Neural crest cell (in vitro differentiated cells): ENCODE measurements at places on chromosomes 2 and 18.
A peak's percentile ranks its signal among the peaks of the same experiment; 100 is the strongest.

DNA sequence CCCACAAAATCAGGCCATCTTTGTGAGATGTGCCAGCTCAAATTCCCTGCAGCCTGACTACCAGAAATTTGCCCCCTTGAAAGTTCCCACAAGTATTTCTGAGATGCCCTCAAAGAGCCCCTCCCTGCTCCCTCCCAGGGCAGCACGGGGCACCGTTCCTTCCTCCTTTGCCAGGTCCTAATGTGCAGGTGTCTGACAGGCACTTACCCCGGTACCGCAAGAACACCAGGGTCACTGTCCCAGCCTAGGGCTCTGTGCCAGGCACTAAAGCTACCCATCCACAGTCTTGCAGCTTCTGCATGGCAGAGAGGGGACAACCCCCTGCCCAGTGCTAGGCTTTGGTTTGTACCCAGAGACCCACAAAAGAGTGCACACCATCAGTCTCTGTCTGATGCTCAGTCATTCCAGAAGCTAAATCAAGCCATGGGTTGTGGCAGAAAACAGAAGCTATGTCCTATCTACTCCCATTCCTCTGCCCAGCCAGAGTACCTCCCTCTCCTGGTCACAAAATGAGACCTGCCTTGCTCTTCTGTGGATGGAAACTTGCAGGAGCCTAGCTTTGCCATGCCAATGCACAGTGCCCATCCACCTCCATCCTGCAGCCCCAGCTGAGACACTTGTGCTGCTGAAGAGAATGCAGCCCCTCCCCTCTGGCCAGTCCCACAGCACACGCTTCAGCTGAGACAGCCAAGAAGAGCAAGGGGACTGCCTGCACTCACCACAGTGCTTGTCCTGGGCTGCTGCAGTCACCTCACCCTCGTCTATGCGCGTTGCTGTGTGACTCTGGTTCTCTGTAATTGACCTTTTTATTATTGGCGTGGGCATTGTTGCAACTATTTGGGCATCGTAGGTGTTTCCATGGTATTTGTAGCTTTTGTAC is 48.7 kb downstream of the INPP5D start:
- DNase-seq = no peak

- DNase-seq = no peak
Observed at GRCh38 chr2:233371641-233372040, 17.3 kb downstream of the DGKD start.

DNA sequence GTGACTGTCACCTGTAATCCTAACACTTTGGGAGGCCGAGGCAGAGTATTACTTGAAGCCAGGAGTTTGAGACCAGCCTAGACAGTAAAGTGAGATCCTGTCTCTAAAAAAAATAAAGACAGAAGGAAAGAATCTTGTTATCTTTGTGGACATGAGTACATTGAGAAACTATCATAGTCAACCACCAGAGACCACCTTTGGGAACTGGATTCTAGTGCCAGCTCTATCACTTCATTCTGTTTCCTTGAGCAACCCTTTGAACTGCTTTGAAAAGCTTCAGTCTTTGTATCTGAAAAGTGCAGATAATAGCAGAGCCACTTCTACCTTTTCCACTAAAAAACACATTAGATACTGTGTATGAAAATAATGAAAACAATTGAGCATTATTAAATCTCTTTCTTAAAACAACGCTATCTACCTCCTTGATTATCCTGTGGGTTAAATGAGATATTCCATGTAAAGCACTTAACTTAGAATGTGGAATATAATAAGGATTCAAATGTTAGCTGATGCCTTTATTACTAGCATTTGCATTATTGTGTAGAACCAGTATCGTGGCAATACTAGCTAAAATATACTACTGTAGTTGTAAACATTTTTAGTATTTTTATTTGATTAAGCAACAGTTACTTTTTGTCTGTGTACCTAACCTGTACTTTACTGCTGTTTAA is 8.8 kb downstream of the GORASP2 start:
- DNase-seq = no peak

- no peak for DNase-seq
Observed at GRCh38 chr18:62566199-62566598, 43.4 kb downstream of the ZCCHC2 start.

DNA sequence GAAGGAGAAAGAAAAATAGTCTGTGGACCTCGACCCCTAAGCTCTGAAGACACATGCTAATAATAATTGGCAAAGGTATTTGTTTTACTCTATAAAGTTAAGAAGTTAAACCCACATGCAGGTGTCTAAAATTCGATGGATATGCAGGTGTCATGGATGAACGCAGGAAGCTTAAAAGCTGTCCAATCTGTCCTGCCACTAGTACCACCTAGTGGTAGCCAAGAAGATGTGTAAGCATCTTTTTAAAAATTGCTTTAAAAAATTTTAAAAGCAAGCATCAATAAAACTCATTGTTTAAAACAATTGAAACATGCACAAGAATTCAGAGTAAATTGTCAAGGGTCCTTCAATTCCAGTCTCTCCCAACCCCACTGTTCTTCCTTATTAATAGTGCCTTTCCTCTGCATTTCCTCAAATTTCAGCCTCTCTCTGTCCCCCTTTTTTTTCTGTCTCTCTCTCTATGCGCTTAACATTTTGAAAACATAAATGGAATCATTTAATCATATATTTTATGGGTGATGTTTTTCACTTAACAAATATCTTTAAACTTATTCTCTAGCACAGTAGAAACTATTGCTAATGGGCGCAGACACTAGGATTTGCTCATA is 30.6 kb upstream of the PPP3R1 start:
- DNase-seq = no peak

DNA sequence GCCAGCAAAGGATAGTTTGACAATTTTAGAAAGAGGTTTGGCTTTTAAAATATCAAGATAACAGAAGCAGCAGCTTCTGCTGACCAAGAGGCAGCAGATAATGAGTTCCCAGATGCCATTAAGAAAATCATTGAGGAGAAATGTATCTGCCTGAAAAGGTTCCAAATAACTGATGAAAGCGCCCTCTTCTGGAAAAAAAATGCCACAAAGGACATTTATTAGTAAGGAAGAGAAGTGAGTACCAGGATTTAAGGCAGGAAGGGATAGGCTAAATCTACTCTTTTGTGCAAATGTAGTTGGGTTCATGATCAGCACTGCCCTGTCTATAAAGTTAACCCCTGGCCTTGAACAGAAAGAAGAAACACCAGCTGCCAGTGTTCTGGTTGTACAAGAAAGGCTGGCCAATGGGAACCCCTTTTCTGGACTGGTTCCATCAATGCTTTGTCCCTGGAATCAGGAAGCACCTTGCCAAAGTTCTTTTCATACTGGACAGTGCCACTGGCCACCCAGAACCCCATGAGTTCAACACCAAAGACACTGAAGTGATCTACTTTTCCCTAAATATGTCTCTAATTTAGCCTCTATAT is 40.6 kb downstream of the DHX57 start:
- peak; percentile 25 for DNase-seq

DNA sequence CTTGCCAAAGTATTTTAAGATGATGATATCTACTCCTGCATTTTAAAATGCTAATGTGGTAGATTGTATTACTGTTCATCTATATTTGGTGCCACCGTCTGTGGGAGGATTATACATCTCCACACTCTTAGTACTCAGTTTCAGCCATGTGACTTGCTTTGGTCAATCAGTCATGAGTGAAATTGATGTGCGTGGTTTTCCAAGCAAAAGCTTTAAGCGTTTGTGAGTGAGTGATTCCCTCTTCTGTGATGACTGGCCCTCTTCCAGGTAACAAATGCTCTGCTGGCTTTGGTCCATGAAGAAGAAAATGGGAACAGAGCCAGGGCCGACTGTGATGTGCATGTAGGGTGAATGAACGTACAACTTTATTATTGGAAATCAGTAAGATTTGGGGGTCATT is 330.4 kb downstream of the LPIN1 start:
- no peak for DNase-seq

DNA sequence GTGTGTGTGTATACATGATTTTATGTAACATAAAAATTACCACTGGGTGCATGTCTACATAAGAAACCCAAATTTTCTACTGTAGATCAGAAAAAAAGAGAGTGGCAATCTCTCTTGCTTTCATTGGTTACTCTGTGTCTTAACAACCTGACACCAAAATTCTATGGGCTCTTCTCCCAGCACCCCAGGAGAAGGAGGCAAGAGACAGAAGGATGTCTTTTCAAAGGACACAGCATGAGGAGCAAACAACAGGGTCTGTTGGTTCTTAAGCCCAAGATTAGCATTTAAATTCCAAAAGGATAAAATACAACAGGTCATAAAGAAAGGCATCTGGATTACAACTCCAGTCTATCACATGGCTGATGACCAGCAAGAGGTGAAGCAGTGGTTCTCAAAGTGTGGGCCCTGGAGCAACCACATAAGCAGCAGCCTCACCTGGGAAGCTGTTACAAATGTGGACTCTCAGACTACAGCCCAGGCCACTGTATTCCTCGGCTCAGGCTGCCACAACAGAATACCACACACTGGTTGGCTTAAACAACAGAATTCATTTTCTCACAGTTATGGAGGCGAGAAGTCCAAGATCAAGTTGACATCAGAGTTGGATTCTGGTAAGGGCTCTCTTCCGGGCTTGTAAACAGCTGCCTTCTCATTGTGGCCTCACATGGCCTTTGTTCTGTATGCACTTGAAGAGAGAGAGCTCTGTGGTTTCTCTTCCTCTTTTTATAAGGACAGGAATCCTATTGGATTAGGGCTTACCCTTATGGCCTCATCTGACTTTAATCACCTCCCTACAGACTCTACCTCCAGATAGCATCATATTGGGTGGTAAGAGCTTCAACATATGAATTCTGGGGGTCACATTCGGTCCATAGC is 79.8 kb upstream of the RNF152 start:
- DNase-seq = no peak

DNA sequence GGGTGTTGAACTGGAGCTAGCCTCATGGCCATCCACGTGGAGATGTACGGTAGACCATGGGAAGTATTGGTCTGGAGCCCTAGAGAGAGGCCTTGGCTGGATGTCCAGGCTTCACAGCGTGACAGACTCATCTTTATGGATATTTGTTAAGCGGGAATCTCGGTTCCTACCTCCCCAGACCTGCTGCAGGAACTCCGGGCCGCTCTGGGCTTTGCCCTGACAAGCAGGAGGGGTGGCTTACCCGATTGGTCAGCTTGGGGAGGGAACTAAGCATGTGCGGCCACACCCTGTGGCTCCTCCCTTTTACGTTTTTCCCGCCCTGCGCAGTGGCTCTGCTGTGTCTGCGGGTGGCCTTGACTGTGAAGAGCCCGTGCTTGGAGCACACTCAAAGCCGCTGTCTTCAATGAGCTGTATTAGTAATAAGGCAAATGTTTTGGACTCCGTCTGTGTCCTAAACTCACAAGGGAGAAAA is 52.3 kb downstream of the PAPOLG start:
- DNase-seq = no peak

GRCh38 chr2:98734162-98734561 is 3.2 kb upstream of the MGAT4A start:
- no peak for DNase-seq

DNA sequence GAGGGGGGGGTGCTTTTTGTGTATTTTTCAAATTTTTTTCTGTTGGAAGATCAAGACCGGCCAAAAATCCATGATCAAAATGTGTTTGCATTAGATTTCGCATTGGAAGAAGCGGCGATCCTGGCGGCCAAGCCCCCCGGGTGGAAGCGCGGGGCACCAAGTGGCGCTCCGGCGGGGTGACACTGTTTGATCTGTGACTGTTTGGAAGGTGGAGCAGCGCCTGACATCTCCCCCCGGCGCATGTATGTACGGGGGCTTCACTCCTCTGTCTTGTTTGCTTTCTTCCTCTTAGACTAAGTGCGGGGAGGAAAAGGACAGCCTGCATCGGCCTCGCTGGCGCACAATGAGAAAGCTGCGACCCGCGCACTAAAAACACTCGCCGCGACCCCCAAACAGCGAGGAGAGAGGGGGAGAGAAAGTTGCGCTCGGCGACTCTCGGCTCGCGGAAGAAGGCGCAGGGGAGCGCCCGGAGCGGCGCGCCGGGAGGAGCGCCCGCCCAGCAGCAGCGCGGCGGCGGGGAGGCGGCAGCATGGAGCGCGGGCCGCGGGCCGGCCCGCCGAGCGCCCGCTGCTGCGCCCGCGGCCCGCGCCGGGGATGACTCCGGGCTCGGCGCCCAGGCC is 515 bp downstream of the TSHZ1 start:
- DNase-seq = peak; percentile 28

GRCh38 chr18:23201741-23202140 is 66.5 kb downstream of the CABLES1 start:
- DNase-seq = no peak

DNA sequence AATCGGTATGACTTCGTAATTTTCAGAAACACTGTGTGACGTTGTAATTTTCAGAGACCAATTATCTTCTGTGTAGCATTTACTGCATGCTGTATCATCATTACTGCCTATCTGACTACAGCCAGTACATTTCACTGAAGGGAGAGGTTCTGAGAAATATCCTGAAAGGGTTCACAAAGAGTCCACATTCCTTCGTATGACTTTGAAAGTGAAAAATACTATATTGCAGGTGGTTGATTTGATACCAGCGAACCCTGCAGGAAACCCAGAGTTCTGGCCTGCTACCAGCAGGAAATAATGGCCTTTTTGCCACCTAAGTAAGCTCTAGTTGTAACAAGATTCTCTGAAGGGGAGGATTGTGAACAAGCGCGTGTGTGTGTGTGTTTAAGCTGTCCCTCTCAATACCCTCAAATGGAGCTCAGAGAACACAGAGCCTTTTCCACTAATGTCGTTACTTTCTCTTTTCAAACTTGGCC is 155.5 kb downstream of the ARHGAP28 start:
- no peak for DNase-seq

GRCh38 chr18:35451032-35451431 is 46.7 kb downstream of the INO80C start:
- DNase-seq = no peak

GRCh38 chr18:7090771-7091170 is 26.8 kb downstream of the LAMA1 start:
- DNase-seq = no peak

GRCh38 chr2:191245869-191246531 is 796 bp downstream of the MYO1B start:
- peak; percentile 80 for DNase-seq

GRCh38 chr18:36066001-36066400 is 1.4 kb downstream of the RPRD1A start:
- DNase-seq = no peak

DNA sequence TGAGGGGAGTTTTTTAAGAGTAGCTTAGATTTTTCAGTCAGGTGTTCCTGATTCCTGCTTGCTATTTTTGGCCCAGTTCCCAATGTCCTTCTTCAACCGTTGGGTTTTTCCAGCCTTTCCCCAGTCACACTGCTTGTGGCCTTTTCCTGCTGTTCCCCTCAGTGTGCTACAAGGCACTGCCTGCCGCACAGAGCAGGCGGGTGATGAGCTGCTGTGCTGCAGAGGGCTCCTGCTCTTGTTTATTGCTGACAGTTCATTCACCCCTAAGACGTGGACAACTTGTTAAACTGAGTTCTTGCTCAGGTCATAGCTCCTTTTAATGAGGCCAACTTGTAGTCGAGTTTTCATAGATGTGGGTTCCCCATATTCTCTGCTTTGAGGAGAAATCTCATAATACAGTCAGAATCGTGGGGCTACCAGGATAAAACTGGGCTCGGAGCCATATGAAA is 20.6 kb downstream of the EIF4E2 start:
- DNase-seq = no peak

GRCh38 chr2:237695201-237695780 is 67.9 kb downstream of the LRRFIP1 start:
- no peak for DNase-seq
